Glutamatergic neuron (in vitro differentiated cells): ENCODE measurements at places on chromosomes 2 and 18. TPM values are rescaled to one million over a fixed set of nuclear protein-coding genes. Genes with fewer than 3 reads are reported as not detected.

The PRR30 gene
- not detected for total RNA-seq

The GPR45 gene
- total RNA-seq = 0.44 TPM

The TEX44 gene
- total RNA-seq = not detected

The CHRNG gene
- 3.5 TPM for total RNA-seq

The ZNF385B gene
- not detected for total RNA-seq

The LRATD1 gene
- 19.4 TPM for total RNA-seq

The KCNIP3 gene
- total RNA-seq = 7.3 TPM

DNA sequence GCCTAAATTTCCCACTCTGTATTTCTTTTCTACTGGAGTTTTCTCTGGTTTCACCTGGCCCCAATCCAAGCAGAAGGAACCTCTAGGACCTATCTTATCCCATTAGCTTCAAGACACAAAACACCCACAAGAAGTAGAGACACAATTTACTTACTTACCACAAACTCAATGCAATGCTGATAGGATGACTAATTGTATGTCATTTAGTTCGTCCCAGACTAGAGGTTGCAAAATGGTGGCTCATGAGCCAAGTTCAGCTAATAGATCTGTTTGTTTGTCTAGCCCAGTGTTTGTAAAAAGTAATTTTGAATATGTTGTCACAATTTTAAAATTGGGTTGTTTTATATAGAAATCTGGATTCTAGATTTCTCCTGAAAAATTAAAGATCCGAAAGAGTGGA lies 34.7 kb upstream of the ZSWIM2 start:
- DNase-seq = no peak
- H3K36me3 ChIP-seq = peaks cover 6% of the 10 kb centered on the region
- no peaks in the 10 kb centered on the region for H3K27me3 ChIP-seq
- H3K4me3 ChIP-seq = no peak overlapping the region
- H3K4me1 ChIP-seq = peaks cover 4% of the 10 kb centered on the region
- H3K27ac ChIP-seq = no peak overlapping the region

DNA sequence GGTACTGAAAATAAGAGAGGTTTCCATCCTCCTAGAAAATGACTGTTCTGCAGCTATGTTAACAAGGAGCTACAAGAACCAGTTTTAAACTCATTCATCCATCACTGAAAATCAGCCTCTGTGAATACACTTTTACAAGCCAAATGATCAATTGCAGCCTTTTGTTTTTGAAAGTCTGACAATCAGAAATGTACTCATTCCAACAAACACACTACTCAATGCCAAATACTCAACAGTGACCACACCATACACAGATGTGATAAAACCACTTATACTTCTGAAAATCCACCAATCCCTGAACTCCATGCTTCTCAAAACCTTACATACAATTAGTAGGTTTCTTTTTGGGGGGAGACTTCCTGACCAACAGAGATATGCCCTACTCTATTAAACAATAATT lies 663.9 kb upstream of the CHAC2 start:
- no peak for DNase-seq
- no peaks in the 10 kb centered on the region for H3K36me3 ChIP-seq
- H3K27ac ChIP-seq = no peak overlapping the region
- H3K27me3 ChIP-seq = no peaks in the 10 kb centered on the region

GRCh38 chr2:105590780-105591660 lies 153.7 kb upstream of the NCK2 start:
- no peak for DNase-seq
- H3K27ac ChIP-seq = no peak overlapping the region
- no peak overlapping the region for H3K4me3 ChIP-seq
- H3K36me3 ChIP-seq = peaks cover 12% of the 10 kb centered on the region
- no peaks in the 10 kb centered on the region for H3K27me3 ChIP-seq

DNA sequence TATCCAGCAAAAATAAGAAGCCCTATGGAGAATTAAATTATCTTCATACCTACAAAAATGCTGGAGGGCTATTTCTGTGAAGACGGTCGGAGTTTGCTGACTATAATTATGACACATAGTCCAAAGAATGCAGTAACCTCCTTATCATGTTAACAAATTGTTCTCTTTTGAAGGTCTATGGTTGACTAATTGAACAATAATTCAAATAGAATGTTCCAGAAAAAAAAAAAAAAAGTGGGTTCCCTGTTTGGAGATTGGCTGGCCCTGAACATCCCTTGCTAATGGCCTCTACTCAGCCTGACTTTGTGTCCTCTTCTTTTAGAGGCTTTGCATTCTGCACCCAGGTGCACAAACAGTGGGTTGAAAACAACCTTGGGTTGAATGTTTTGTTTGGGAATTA lies 82.8 kb upstream of the CCBE1 start:
- H3K27ac ChIP-seq = no peak overlapping the region
- H3K36me3 ChIP-seq = no peaks in the 10 kb centered on the region
- no peak overlapping the region for H3K4me3 ChIP-seq

GRCh38 chr2:109486711-109487535 lies 126.8 kb downstream of the SEPTIN10 start:
- H3K27me3 ChIP-seq = peaks cover 2% of the 10 kb centered on the region
- no peaks in the 10 kb centered on the region for H3K36me3 ChIP-seq
- no peak overlapping the region for H3K4me3 ChIP-seq
- no peak overlapping the region for H3K27ac ChIP-seq
- peaks cover 21% of the 10 kb centered on the region for H3K4me1 ChIP-seq
- no peak for DNase-seq

DNA sequence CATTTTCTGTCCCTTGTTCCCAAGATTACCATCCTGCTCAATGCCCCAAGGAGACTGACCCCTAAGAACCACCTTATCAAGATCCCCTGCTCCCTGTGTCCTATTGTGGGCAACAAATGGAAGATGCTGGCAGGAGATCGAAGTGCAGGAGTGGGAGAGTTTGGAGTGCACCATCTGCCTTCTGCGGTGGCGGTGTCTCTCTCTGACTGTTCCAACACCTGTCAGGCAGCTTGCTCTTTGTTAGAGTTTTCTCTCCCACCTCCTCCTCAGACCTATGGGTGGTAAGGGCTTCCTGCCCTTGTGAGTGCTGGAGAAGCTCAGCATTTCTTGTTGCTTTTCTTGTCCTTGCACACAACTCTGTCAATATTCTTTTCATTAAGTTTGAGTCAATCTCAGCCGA lies 64.1 kb upstream of the SPHKAP start:
- no peak overlapping the region for H3K4me3 ChIP-seq
- H3K36me3 ChIP-seq = no peaks in the 10 kb centered on the region
- peaks cover 5% of the 10 kb centered on the region for H3K4me1 ChIP-seq
- H3K27ac ChIP-seq = no peak overlapping the region
- no peaks in the 10 kb centered on the region for H3K27me3 ChIP-seq

DNA sequence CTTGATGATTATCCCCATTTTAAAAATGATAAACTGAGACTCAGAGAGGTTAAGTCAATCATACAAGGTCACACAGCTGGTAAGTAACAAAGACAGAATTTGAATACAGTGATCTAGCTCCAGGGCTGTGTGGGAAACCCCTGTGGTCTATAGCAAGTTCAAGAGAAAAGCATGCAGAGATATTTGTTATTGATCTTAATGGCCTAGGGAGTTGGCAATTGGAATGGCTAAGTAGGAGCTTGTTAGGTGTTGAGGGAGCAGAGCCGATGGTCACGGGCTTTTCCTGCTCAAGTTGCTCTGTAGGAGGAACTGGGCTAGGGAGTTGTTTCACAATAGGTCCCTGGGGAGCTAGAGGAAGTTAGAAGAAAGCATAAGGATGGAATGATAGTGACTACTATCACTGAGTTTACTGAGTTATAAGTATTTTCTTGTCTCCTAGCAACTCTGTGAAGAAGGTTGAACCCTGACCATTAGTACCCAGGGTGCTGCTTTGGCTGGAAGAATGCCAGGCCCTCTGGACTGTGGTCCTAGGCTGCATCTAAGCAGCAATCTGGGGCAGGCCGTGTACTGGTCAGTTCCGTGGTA lies 30.0 kb downstream of the RNF125 start:
- H3K27ac ChIP-seq = no peak overlapping the region
- H3K4me3 ChIP-seq = no peak overlapping the region
- H3K27me3 ChIP-seq = peaks cover 2% of the 10 kb centered on the region
- H3K36me3 ChIP-seq = no peaks in the 10 kb centered on the region
- DNase-seq = no peak

DNA sequence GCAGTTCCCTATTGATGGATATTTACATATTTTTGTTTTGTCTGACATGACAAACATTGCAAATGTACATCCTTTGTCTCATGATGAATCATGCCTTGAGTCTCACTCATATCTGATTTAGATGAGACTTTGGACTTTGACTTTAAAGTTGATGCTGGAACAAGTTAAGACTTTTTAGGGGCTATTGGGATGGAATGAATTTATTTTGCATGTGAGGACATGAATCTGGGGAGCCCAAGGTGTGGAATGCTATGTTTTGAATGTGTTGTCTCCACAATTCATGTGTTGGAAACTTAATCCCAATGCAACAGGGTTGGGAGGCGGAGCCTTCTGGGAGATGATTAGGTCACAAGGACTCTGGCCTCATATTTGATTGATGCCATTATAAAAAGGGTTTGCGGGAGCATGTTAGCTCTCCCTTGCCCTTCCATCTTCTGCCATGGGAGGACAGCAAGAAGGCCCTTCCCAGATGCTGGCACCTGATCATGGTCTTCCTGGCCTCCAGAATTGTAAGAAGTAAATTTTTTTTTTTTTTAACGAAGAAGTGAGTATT lies 29.1 kb upstream of the INO80D start:
- H3K4me3 ChIP-seq = no peak overlapping the region
- no peaks in the 10 kb centered on the region for H3K27me3 ChIP-seq
- no peak overlapping the region for H3K27ac ChIP-seq
- H3K36me3 ChIP-seq = peaks cover 3% of the 10 kb centered on the region
- no peaks in the 10 kb centered on the region for H3K4me1 ChIP-seq

DNA sequence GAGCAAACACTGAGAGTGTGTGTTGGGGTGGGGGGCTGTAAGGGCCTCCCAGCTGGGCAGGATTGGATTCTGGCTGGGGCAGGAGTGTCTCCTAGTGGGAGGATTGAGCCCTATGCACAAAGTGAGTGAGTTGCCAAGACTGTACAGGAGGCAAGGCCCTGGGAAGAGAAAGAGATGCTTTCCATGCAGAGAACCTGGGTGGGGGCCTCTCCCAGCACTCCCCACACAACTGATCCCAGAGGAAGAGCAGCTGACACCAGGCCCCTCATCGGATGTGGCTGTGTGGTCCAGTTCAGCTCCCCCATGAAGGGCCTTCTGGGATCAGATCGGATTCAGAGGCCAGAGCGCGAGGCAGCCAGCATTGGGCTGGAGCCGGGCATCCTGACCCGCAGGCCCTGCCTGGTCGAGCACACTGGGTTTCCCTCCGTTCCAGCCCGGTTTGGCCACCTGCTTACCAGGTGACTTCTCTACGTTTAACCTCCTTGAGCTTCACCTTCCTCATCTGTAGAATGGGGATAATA lies 49.4 kb upstream of the FAHD2A start:
- H3K4me1 ChIP-seq = peaks cover 3% of the 10 kb centered on the region
- peaks cover 12% of the 10 kb centered on the region for H3K27me3 ChIP-seq
- no peak overlapping the region for H3K4me3 ChIP-seq

- DNase-seq = no peak
- no peak overlapping the region for H3K27ac ChIP-seq
- no peak overlapping the region for H3K4me3 ChIP-seq
- H3K27me3 ChIP-seq = no peaks in the 10 kb centered on the region
- H3K4me1 ChIP-seq = no peaks in the 10 kb centered on the region
Observed at GRCh38 chr2:223020971-223021675, 30.9 kb upstream of the KCNE4 start.

DNA sequence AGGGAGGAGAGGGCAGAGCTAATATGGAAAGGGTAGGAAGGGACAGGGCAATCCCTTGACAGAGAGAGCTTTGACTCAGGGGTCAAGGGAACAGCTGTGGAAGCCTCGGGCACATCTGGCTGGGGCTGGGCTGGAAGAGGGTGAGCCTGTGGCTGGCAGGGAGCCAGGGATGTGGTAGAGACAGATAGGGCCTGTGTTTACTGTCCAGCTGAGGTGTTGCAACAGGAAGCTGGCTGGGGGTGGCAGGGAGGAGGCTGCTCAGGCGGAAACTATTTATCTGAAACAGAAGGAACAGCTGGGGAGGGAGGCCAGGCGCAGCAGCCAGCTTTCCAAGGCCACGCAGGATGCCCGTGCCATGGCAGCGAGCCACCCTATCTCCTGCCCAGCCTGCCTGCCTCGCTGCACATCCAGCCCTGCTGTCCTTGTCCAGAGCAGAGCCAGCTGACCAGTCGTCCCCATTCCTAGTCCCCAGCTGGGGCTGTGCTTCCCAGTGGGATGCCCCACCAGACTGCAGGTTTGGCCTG lies 264.7 kb downstream of the CYP26B1 start:
- peaks cover 5% of the 10 kb centered on the region for H3K36me3 ChIP-seq
- peaks cover 4% of the 10 kb centered on the region for H3K4me1 ChIP-seq
- no peak for DNase-seq
- no peak overlapping the region for H3K4me3 ChIP-seq

DNA sequence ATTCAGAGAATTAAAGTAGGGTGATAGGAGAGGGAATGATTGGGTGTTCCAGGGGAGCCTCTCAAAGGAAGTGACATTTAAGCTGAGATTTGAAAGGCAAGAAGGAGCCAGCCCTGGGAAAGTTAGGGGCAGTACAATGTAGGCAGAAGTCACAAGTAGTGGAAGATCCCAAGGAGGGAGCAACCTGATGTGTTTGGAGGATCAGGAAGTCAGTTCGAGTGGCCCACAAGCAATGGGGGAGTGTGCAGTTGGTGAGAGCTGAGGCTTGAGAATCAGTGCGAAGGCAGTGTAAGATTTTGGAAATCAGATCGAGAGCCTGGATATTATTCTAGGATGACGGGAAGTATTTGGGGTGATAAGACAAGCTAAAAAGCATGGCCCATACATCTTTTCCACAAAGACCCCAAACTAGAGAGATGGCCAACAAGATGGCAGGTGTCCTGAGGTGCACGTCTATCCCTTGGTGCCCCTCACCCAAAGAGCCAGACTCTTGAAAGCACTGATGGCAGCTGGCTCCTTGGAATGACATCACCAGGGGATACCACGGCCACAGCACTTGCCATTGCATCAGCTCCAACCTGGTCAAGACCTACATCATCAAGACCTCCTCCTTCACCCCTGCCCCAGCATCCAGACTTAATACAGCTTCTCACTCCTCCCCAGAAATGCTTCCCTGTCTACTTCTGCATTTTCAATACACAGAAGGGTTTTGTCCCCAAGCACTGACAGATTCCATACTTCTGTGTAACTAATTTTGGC lies 127.3 kb downstream of the BCL2 start:
- no peak overlapping the region for H3K4me3 ChIP-seq
- H3K27ac ChIP-seq = peak overlapping the region; percentile 41
- H3K27me3 ChIP-seq = no peaks in the 10 kb centered on the region
- no peaks in the 10 kb centered on the region for H3K36me3 ChIP-seq
- DNase-seq = no peak
- H3K4me1 ChIP-seq = peaks cover 6% of the 10 kb centered on the region

GRCh38 chr18:74342416-74343043 lies 26.9 kb downstream of the C18orf63 start:
- no peak for DNase-seq
- H3K4me1 ChIP-seq = no peaks in the 10 kb centered on the region
- no peak overlapping the region for H3K4me3 ChIP-seq
- no peak overlapping the region for H3K27ac ChIP-seq
- H3K27me3 ChIP-seq = no peaks in the 10 kb centered on the region

GRCh38 chr2:186201371-186201770 lies 284.7 kb upstream of the ZC3H15 start:
- no peaks in the 10 kb centered on the region for H3K36me3 ChIP-seq
- peaks cover 2% of the 10 kb centered on the region for H3K27me3 ChIP-seq
- H3K4me1 ChIP-seq = peaks cover 6% of the 10 kb centered on the region
- no peak overlapping the region for H3K4me3 ChIP-seq
- DNase-seq = no peak
- no peak overlapping the region for H3K27ac ChIP-seq
